ENCODE measurements at places on chromosomes 3 and 15. TPM values are rescaled to one million over a fixed set of nuclear protein-coding genes. Genes with fewer than 3 reads are reported as not detected.

Gene NGLY1
- total RNA-seq: 45.9 TPM

Gene ARGFX
- not detected for total RNA-seq

Gene FOXB1
- not detected for total RNA-seq

Gene TM4SF18
- total RNA-seq: 6.3 TPM
